ENCODE measurements at places on chromosomes 12 and 14.

DNA sequence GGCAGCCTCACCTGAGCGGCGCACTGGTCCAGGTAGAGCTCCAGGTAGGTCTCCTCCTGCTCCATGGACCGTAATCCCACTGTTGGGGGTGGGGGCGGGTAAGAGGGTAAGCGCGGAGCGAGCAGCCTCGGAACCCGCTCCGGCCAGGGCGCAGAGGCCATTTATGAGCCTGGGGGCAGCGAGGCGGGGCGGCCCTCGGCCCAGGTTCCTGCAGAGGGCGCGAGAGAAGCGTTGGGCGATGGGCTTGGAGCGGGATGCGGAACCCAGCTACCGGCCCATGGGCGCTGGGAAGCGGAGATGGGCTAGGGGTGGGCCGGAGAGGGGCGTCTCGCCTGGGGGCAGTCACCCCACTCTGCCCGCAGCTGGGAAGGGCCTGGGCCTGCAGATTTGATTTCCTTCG lies at the start of gene TBPL2:
Gene TBPL2 (minus strand): TSS at position 232 of the 400 bp plus-strand sequence. CDS start 167 bp downstream, at position 65.
- DNase-seq, result no peak

- DNase-seq, result no peak
Measured at GRCh38 chr14:69358233-69358963, 39.7 kb downstream of the ERH start.

- DNase-seq, result no peak
Measured at GRCh38 chr14:99860219-99860618, 67.0 kb downstream of the EML1 start.

DNA sequence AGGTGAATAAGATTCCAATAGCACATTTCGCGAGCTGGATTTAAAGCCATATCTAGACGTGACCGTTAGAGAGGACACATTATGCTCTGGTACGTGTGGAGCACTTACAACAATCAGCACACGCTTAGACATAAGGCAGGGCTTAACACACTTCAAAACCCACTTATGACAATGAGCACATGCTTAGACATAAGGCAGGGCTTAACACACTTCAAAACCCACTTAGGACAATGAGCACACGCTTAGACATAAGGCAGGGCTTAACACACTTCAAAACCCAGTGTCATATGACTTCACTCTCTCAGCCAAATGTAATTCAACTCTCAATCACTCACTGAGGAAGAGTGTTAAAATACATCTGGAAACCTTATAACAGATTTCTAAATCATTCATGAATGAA lies 11.2 kb upstream of the PLD4 start:
- DNase-seq, result no peak

GRCh38 chr12:19026614-19027488 lies 102.7 kb upstream of the PLEKHA5 start:
- DNase-seq, result no peak

DNA sequence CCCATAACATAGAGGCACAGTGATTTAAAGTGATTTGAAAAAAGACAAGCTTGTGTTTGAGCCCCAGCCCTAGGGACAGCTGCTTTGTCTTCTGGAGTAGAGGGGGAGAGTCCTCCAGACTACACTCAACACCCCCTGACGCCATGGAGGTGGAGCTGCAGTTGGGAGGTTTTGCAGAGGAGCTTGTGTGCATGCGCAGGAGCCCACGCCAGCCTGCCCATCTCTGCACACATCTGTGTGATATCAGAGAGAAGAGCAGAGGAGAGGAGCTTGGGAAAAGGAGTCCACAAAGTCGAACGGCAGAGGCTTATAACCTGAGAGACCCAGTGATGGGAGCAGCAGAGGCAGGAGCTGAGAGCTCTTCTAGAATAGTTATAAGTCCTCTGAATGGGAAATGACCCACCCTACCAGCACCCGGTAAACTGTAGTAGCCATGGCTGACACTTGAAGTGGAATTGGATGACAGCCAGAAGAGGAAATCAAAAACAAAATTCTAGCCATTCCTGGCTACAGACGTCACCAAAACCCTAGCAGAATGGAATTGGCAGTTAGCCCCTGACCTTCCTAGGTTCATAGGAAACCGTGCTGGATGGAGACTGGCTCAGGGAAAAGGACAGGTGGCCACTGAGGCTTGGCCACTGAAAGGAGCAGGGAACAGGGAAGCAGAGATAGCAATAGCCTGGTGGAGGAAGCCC lies 185.1 kb upstream of the VASH1 start:
- DNase-seq, result no peak

DNA sequence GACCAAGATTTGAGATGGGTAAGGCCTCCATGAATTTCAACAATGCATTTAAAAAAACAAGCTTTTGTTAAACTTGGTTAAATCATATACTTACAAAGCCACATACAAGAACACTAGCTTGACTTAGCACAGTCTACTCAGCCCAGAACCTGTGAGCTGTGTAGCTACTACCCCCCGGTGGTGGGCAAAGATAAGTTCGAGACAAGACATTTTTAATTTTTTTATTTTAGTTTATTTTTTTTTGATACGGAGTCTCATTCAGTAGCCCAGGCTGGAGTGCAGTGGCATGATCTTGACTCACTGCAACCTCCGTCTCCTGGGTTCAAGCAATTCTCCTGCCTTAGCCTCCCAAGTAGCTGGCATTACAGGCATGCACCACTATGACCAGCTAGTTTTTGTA lies 3.7 kb upstream of the NECAP1 start:
- peak; percentile 37 for DNase-seq

- DNase-seq, result no peak
Measured at GRCh38 chr14:88590173-88590572, 27.3 kb downstream of the ZC3H14 start.

- no peak for DNase-seq
Measured at GRCh38 chr12:5873281-5873919, 71.7 kb downstream of the ANO2 start.

- DNase-seq, result no peak
Measured at GRCh38 chr14:73757876-73758391, 43.8 kb upstream of the PNMA1 start.

DNA sequence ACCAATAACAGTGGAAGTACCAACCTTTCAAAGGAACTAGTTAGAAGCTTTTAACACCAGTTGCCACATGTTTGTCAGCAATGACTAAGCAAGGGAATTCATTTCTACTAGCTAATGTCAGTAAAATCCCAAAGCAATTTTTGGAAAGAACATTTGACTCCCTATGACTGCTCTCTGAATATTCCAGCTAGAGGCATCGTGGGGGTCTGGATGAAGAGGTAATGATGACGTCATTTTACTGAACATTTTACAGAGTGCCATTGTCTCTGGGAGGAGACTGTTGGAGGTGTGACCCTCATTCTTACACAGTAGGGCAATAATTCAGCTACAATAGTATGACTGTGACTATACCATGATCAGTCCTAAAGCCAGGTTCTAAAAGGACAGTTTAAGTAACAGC lies 204.8 kb downstream of the ITPR2 start:
- no peak for DNase-seq

DNA sequence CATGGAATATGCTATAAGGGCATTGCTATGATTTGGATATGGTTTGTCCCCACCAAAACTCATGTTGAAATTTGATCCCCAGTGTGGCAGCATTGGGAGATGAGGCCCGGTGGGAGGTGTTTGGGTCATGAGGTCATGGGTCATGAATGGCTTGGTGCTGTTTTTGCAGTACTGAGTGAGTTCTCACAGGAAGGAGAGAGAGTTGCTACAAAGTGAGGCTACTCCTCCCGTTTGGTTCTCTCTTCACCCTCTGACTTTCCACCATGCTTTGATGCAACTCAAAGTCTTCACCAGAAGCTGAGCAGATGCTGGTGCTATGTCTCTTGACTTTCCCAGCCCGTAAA lies 388.1 kb upstream of the TMPO start:
- DNase-seq, result no peak

- no peak for DNase-seq
Measured at GRCh38 chr14:103286460-103286859, 47.6 kb upstream of the EIF5 start.

- no peak for DNase-seq
Measured at GRCh38 chr14:36477266-36477665, 42.8 kb downstream of the NKX2-1 start.

GRCh38 chr12:63964301-63964700 lies 119.8 kb downstream of the SRGAP1 start:
- no peak for DNase-seq

GRCh38 chr14:59028476-59029202 lies 159.8 kb upstream of the DAAM1 start:
- DNase-seq, result no peak

DNA sequence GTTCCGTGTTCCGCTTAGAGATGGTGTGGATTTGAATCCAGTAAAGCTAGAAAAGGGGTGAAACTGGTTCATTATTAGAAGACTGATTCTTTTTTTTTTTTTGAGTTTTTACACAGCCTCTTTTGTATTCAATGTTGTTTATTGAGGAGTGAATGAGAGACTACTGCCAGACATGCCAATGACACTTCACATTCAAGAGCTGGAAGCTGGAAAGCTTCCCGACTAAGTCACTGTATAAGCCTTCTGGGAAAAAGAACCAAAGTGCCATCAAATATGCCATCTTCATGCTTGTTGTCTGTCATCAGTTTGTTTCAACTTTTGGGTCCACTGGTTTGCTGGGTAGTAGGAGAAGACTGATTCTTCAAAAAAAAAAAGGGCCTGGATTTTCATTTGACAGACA lies 164.8 kb downstream of the ATP23 start:
- no peak for DNase-seq

GRCh38 chr14:72657214-72657921 lies 236.5 kb downstream of the DPF3 start:
- DNase-seq, result no peak

- no peak for DNase-seq
Measured at GRCh38 chr14:53603994-53604393, 352.6 kb downstream of the BMP4 start.

DNA sequence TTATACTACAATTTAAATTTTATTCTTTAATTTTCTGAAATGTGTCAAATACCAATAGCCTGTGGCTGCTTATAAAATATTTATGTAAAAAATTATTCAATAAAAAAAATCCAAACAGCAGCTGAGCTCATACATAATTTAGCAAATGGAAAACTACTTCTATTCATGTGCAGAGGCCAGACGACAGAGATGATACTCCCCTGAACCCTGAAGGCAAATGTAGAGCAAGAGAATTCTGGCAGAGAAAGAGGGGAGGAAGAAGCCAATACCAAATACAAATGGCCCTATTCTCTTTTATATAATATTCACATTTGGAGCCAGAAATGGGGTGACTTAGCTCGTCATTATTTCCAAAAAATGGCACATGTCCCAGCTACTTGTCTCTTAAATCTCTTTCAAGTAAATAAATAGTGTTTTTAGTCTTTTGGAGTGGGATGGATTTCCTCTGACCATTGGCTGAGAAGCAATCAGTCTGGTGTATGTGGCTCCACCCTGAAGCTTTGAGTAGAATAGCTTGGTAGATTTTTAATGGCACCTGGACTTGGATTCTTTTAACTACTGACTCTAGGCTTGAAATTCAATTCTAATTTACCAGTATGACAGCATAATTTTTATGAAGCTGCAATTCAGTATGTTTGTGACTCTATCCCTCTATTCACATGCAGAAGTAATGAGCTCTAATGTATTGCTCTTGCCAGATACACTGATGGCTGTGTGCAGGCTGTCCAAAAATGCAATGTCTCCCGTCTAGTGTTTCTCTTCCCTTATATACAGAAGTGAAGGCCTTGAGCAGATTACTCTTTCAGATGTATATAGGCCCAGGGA lies 113.4 kb upstream of the SCAF11 start:
- no peak for DNase-seq

- DNase-seq, result no peak
Measured at GRCh38 chr12:3028108-3028507, 49.1 kb upstream of the TSPAN9 start.

DNA sequence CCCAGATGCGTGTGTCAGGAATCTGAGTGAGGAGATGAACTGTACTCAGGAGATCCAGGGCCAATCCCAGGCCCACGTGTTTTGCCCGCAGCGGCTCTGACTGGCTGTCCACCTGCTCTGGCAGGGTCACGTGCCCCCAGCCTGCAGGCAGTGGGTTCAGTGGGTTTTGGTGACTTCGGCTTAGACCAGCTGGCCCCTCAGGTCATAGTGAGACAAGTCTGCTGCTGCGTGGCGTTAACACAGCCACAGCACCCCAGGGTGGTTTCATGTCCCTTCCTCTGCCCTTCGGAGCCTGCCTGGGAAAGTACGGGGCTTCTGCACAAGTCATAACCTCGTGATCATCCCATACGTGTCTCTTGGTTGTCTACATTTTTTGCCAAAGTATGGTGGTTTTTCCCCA lies 2.6 kb downstream of the FBRSL1 start:
- DNase-seq, result no peak

DNA sequence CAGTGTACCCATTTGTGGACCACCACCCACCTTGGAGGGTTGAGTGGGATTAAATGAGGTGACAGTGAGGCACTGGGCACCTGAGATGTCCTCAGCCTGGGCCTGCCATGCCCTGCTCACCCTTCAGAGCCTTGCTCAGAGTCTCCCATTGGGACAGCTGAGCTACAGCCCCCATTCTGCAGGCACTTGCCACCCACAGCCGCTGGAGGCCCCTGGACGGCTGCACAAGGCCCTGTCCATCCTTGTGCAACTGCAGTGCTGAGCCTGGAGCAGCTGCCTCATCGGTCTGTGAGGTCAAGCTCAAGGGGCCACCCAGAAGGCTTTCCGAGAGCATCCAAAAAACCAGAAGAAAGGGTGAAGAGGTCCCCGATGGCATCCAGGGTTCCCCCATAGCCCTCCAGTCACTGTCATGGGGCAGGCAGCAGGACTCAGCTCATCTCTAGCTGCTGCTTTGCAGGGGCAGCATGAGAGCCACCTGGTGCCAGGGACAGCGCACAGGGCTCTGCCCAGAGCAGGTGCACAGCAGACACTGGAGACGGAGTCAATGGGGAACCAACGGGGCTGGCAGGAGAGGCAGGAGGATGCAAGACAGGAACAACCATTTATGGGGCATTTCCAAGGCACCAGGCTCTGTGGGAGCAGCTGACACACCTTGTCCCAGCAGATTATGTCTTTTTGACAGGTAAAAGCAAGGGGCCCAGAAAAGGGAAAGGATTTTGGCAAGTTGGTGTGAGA lies 84.6 kb downstream of the ARL6IP4 start:
- DNase-seq, result no peak

- DNase-seq, result no peak
Measured at GRCh38 chr12:56461235-56462159, 6.9 kb upstream of the SPRYD4 start.

DNA sequence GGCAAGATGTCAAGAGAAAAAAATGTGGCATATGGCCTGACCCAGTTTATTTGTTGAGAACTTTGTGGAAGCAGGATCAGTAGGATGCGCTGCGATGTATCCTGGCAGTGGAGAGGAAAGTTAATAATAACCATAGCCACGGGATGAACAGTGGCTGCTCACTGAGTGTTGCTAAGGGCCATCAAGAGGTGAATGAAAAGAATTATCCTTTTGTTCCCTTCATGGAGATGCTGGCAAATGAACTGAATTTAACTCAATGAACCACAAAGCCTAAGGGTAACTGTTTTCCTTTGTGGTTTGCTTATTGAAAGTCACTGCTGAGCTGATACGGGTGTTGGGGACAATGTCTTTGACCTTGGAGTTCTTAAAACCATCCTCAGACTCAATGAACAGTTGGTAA lies 476.5 kb downstream of the APAF1 start:
- DNase-seq, result no peak

- DNase-seq, result no peak
Measured at GRCh38 chr12:102063069-102063468, 1.3 kb upstream of the WASHC3 start.

GRCh38 chr12:105459760-105460330 lies 129.4 kb downstream of the C12orf75 start:
- DNase-seq, result no peak

All from stimulated activated CD4-positive, alpha-beta T cell treated with anti-CD3 and anti-CD28 coated beads, TNF-alpha, amount 100 ng/mL, for 1 hour (primary cell).